DMS79 treated with DMSO at 0.1 percent for 48 hours (cell line): ENCODE measurements at places on chromosomes 13 and 19.

DNA sequence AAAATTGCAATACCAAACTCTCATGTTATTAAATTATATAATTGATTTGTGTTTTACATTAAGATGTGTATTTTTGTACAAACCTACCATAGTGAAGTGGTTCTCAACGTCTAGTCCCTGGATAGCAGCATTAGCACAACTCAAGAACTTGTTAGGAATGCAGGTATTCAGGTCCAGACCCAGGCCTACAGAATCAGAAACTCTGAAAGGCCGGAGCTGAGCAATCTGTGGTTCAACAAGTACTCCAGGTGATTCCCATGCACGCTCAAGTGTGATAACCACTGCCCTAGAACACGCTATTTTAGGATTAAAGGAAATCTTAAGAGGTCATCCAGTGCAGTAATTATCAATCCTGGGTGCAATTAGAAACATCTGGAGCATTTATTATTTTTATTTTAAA is 456.3 kb downstream of the IRS2 start:
- DNase-seq: no peak

DNA sequence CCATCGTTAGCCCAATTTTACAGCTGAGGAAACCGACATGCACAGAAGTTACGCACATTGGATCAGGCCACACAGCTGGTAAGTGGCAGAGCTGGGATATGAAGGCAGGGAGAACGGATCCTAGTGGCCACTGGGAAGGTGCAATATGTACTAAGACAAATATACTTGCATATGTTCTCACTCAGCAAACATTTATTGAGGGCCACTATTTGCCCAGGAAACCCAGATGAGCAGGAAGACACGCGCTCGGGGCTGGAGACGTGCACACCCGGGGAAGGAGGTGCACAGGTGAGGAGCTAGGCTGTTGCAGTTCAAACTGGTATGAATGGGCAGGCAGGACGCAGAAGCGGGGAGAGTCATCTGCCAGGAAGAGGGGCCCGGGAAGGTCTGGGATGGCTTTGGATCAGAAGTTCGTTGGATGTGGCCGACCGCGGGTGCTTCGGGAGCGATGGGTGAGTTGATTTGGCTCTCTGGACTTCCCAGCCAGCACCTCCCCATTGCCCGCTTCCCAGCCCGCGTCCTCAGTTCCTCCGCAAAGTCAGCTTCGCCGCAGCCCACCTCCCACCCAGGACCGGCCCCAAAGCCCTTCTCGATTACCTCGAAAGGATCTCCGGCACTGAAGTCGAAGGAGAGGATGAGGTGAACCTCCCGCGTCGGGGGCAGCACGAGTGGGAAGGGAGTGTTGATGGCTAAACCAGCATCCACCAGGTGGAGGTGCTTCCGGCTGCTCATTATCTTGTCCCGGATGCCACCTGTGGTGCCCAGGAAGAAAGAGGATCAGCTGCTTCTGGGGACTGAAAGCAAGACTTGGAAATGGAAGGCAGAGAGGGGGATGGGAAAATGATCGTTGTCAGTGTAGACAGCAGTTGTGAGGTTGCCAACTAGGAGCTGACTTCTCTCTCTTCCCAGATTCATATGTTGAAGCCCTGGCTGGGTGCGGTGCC is 17.8 kb upstream of the CABP5 start:
- DNase-seq: no peak

GRCh38 chr19:50947123-50947522 is 5.7 kb downstream of the KLK5 start:
- DNase-seq: no peak

DNA sequence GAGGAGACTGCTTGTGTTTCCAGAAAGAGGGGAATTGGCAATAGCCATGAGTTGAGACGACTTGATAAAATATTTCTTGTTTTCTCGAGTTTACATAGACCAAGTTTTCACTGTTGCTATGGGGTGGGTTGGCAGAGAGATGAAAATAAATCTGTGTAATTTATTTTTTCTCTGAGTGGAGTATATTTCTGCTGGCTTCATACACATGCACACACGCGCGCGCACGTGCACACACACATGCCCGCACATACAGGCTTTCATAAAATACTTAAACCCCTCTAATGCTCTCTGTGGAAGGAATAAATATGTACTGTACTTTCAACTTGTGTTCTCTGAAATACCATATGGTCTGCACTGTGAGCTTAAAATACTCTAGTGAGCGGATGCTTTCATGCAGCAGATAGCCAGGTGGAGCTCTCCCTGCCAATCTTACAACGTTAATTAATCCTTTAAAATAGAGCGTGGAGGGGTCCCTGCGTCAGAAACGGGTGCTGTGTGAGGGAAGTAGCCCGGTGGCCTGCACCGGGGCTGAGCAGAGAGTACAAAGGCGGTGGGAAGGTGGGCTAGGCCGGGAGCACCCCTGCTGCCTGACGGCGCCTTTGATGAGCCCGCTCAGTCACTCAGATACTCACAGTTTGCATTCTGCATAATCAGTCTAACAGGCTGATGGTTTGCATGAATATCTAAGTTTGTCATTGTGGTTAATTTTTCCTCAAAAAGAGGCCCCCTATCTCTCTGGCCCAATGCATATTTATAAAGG is 44.1 kb downstream of the CCNE1 start:
- DNase-seq: no peak
